ENCODE measurements at places on chromosomes 5 and 9.

GRCh38 chr9:10858817-10859216, 246.0 kb upstream of the PTPRD start:
- DNase-seq, result no peak

GRCh38 chr9:137021979-137022661, 5.9 kb downstream of the ABCA2 start:
- DNase-seq, result peak; percentile 56

- no peak for DNase-seq
These were observed 687 bp downstream of the LYSMD3 start for GRCh38 chr5:90528601-90529193.

GRCh38 chr5:170479484-170479883, 24.3 kb upstream of the KCNIP1 start:
- no peak for DNase-seq

DNA sequence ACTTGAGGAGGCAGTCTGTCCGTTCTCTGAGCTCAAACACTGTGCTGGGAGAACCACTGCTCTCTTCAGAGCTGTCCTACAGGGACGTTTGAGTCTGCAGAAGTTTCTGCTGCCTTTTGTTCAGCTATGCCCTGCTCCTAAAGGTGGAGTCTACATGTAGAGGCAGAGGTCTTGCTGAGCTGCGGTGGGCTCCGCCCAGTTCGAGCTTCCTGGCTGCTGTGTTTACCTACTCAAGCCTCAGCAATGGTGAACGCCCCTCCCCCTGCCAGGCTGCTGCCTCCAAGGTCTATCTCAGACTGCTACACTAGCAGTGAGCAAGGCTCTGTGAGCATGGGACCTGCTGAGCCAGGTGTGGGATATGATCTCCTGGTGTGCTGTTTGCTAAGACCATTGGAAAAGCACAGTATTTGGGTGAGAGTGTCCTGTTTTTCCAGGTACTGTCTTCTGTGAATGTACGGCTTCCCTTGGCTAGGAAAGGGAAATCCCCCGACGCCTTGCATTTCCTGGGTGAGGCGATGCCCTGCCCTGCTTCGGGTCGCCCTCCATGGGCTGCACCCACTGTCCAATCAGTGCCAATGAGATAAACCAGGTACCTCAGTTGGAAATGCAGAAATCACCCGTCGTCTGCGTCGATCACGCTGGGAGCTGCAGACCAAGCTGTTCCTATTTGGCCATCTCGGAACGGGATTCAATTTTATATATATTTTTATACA, 58.5 kb downstream of the CNTRL start:
- DNase-seq, result peak; percentile 86

GRCh38 chr5:152634586-152634985, 229.5 kb upstream of the NMUR2 start:
- no peak for DNase-seq

GRCh38 chr5:60177596-60177995, 284.1 kb upstream of the PDE4D start:
- no peak for DNase-seq

GRCh38 chr5:157469687-157470086, 9.7 kb downstream of the NIPAL4 start:
- DNase-seq, result no peak

GRCh38 chr9:72917892-72918509, 34.9 kb downstream of the ALDH1A1 start:
- DNase-seq, result no peak

DNA sequence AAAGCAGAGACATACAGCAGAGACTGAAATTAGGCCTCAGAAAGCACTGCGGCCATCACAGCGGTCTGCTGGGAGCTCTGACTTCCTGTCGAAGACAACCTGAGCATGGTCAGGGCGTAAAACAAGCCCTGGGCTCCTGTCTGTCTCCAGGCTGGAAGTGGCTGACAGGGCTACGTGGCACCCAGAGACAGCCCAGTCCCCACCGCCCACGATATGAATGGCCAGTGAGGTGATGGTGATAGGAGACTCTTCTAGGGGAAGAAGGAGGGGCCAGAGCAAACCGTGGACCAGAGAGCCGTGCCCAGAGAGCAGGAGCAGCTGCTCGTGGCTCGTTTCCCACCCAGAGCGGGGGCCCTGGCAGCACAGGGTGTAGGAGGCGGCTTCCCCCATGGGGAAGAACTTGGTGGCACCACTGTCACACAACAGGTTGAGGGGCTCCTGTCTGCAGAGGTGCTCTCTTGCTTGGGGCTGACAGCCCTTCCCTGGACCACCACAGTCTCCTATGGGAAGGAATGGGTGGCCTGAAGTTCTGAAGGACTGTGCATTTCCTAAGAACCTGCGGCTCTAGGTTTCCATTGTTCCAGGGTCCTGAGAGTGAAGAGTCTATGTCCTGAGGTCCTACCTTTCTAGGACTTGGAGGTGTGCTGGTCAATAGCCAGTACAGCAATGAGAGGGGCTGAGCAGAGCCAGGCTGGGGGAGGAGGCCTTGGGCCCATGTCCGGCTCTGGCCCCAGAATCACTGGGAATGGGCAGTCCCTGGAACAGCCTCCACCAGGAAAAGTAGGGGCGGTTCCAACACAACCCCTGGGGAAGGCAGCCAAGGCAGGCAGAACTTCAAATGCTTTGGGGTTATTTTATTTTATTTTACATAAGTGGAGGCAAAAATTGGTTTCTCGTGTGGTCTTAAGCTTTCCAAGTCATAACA, 56.4 kb downstream of the BARX1 start:
- no peak for DNase-seq

- DNase-seq, result no peak
These were observed 960.6 kb upstream of the DMAC1 start for GRCh38 chr9:8760000-8760767.

DNA sequence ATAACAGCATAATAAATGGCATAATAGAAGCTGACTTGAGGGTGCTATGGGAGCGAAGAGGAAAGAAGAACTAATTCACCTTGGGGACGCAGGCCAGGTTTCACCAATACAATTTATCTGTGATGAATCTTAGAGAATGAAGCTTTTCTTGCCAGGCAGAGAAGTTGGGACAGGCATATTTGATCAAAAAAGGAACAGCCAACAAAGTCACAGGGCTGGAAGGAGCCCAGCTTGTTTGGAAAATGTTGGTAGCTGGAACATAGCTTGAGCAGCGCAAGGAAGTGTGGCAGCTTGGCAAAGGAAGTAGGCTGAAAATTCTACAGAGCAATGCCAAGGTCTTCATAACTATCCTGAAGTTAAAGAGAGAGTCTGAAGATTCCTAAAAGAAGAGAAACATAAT, 181.5 kb upstream of the OR13F1 start:
- DNase-seq, result no peak

DNA sequence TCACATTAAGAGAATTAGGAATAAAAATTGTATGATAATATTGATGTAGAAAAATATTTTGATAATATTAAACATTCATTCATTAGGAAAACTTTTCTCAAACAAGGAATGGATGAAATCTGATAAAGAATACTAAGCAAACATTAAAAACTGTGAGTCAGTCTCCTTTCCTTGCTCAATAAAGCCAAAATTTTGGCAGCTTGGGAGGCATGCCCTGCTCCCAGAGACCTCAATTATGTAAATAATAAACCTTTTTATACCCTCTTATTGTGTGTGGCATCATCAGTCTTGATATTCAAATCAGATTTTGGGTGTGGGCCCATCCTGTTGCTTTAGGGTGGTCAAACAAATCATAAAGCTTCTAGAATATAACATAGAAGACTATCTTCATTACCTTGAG, 36.6 kb upstream of the CCL21 start:
- DNase-seq, result no peak

GRCh38 chr5:68431601-68432337, 216.2 kb downstream of the PIK3R1 start:
- DNase-seq, result no peak

DNA sequence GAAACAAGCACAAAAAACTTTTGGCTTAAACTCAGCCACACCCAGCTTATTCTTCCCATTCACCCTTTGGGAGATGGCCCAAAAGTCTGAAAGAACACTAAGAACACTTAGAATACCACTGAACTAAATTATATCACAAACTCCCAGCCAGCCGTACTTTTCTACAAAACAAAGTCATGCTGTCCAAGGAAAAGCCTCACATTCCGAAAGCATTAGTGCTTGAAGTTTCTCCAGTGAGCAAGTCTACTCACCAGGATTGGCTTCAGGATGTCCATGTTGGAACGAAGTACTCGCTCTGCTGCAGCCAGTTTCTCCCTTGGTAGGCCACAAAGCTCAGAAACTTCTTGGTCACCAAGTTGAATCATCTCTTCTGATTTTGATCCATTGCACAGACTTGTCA, 69.7 kb downstream of the ABCA1 start:
- DNase-seq, result no peak

GRCh38 chr5:32254881-32255539, 57.7 kb downstream of the MTMR12 start:
- DNase-seq, result no peak

DNA sequence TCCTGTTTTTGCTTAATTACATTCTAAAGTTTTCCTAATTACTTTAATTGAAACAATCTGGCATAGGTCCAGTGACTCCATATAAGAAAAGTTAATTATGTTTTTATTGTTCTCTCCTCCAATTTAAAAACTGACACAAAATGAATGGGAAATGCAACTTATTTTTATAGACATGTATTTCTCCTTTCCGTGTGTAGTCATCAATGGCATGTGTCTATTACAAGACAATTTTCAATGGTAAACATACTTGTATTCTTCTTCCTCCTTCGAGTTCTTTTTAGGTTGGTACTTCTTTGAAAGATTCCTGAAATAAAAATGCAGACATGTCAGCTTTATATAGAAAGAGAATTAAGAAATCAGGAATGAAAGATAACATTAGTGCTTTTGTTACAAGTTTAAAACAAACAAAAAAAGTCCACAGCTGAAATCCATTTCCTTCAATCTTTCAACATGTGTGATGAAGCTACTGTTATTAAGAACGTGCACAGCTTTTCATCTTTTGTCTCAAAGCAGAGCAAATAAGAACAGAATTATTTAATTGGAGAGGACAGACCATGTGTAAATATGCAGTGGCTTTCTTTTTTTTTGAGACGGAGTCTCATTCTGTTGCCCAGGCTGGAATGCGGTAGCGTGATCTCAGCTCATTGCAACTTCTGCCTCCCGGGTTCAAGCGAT, 63.8 kb downstream of the FNBP1 start:
- no peak for DNase-seq

GRCh38 chr9:137064027-137064879, 6.1 kb downstream of the SAPCD2 start:
- peak; percentile 37 for DNase-seq

DNA sequence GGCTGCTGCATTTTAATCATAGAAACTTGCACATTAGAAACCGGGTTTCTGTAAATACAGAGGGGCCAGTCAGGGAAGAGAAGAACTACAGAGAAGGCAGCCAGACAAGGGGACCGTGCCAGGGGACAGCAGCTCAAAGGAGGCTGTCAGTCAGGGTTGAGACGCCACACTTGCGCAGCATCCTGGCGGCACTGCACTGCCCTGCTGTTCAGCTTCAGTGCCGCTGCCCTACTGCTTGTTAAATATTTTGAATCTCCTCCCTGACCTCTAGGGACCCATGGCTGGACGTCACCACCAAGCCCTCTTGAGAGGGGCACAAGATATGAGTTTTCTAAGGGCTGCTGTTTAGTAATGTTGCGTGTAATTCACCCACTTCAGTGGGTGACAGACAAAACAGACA, 43.6 kb upstream of the ZBTB43 start:
- DNase-seq, result no peak

GRCh38 chr9:106799152-106799551, 63.8 kb upstream of the ZNF462 start:
- no peak for DNase-seq

- no peak for DNase-seq
These were observed 364.6 kb downstream of the DMRT2 start for GRCh38 chr9:1414711-1415131.

DNA sequence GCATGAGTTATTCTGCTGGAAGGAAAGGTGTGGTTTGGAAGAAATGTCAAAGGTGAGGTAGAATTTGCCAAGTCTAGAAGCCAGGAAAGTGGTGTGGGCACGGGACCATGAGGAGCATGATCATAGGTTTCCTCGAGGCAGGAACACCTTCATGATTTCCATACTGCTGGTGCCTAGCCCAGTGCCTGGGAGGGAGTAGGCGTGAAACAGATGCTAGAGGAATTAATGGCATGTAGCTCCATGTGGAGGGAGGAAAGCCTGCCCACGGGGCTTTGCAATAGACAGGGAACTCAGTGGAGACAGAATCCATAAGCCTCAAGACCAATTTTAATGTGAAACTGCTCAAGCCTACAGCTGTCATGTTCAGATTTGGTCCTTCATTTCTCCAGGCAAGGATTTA, 35.1 kb downstream of the TTLL11 start:
- no peak for DNase-seq

DNA sequence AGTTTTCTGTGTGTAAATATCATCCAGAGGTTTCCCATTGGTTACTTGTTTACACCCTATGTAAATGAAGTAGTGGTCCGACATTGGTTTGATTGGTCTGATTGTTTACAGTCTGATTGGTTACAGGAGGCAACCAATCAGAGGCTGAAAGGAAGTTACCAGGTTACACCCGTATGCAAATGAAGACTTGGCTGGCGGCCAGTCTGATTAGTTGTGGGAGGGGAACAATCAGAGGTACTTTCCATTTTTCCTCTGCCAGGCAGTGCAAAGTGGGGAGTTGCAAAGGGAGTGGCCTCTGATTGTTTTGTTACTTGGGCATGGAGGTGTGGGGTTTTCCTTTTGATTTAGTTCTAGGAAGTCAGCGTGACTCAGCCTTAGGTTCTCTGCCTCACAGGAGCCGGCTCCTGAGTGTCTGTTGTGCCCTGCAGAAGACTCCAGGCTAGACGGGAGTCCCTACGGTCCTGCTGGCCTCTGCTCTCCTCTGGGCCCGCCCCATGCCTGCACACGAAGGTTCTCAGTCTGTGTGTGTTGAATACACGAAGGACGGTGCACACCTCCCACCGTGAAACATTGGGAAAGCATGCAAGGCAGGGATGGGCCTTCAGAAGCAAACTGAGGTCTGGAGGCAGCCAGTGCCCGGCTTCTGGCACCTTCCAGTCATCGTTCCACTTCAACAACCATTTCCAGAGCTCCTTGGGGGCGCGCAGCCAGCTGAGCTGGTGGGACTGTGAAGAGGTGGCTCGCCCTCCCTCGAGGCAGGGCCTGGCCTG, 42.9 kb downstream of the OLFM1 start:
- DNase-seq, result no peak

GRCh38 chr9:129394061-129394885, 216.2 kb upstream of the IER5L start:
- no peak for DNase-seq

- no peak for DNase-seq
These were observed 2.0 kb upstream of the MAT2B start for GRCh38 chr5:163503106-163504078.

DNA sequence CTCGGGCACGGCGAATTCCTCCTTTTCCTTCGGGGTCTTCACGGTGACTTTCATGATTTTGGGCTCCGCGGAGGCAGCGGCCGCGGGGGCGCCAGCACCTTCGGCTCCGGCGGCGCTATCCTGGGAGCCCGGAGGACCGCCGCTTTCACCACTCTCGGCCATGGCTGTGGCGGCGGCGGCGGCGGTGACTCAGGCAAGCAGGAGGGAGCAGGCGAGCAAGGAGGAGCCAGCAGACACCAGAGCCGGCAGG, 315 bp downstream of the UBQLN1 start:
- no peak for DNase-seq

GRCh38 chr9:73050887-73051550, 98.2 kb upstream of the ALDH1A1 start:
- DNase-seq, result no peak

Measured in activated effector memory CD4-positive, alpha-beta T cell treated with Interleukin-2 at 50 U/mL for 16 hours (primary cell).